ENCODE measurements at places on chromosomes 3 and 15. TPM values are rescaled to one million over a fixed set of nuclear protein-coding genes. Genes with fewer than 3 reads are reported as not detected.

GABRR3 gene
- not detected for total RNA-seq

GRCh38 chr3:187085933-187086332 is 53.4 kb downstream of the RPL39L start:
- DNase-seq: no peak

IP6K1 gene
- 51.0 TPM for total RNA-seq

- no peak for DNase-seq
Observed at GRCh38 chr15:87756072-87756471, 500.5 kb downstream of the NTRK3 start.

DNA sequence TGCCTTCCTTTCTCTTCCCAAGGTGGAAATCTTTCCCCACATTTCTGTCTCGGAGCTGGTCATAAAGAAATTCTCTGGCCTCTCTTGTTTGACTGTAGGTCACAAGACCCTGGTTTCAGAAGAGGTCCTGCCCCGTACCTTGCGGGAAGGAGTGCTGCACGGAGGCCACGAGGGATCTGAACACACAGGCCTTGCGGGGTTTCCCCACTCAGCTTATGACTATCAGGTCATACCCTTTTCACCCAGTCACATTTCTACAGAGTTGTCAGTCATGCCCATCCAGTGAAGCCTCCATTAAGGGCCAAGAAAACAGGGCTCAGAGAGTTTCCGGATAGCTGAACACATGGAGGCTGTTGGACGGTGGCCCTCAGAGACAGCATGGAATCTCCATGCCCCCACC is 54.7 kb upstream of the ATP13A3 start:
- no peak for DNase-seq

HPS3 gene
- 11.3 TPM for total RNA-seq

- no peak for DNase-seq
Observed at GRCh38 chr15:98735895-98736617, 87.7 kb downstream of the IGF1R start.

- no peak for DNase-seq
Observed at GRCh38 chr3:4977853-4978203, 1.4 kb upstream of the BHLHE40 start.

OIP5 gene
- total RNA-seq: 26.6 TPM

XCR1 gene
- not detected for total RNA-seq

NTRK3 gene
- total RNA-seq: not detected

CHRNB4 gene
- total RNA-seq: not detected

GRCh38 chr3:171155122-171155700 is 128.7 kb upstream of the SLC2A2 start:
- DNase-seq: no peak

GRCh38 chr3:4656059-4656458 is 162.9 kb downstream of the ITPR1 start:
- DNase-seq: peak; percentile 83

RASGRF1 gene
- not detected for total RNA-seq

BMF gene
- total RNA-seq: 5.2 TPM

GRCh38 chr3:125375950-125376679 is 990 bp upstream of the ZNF148 start:
- DNase-seq: peak; percentile 77

DNA sequence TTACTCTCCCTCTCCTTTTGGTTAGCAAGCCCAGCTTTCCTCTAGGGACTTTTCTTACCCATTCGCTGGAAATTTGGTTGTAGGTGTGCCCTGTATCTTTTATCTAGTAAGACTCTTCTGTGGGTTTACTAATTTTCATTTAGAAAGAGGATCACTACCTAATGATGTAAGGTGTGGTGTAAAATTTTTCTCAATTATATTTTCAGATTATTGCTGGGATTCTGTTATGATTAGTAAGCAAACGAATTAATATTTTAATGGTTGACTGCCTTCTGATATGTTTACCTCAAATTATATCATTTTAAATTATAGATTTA is 28.5 kb downstream of the PLCL2 start:
- DNase-seq: no peak

- DNase-seq: no peak
Observed at GRCh38 chr15:48091522-48091921, 29.3 kb upstream of the SLC24A5 start.

DNA sequence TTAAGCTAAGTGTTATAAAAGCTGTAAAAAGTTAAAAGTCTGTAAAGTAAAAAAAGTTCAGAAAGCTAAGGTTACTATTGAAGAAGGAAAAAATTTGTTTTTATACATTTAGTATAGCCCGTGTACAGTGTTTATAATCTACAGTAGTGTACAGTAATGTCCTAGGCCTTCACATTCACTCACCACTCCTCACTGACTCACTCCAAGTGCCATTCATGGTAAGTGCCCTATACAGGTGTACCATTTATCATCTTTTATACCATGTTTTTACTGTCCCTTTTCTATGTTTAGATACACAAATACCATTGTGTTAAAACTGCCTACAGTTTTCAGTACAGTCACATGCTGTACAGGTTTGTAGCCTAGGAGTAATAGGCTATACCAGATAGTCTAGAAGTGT is 8.8 kb downstream of the CCDC71 start:
- peak; percentile 38 for DNase-seq

DNA sequence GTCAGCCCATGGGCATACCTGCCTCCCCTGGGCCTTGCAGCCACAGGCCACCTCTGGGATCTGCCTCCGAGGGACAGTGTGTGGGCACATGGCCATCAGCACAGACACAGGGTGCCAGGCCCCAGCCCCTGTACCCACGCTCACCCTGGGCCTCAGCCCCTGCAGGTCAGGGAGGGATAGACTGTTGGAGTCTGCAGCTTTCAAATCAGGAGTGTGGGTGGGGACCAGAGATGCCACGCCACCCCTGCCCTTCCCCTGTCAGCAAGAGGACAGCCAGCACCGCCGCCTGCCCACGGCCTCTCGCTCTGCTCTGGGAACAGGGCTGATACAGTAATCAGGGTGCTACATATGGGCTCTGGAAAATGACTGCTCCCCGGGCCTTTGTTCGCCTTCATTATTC is 72.7 kb downstream of the DNAJB8 start:
- no peak for DNase-seq

DNA sequence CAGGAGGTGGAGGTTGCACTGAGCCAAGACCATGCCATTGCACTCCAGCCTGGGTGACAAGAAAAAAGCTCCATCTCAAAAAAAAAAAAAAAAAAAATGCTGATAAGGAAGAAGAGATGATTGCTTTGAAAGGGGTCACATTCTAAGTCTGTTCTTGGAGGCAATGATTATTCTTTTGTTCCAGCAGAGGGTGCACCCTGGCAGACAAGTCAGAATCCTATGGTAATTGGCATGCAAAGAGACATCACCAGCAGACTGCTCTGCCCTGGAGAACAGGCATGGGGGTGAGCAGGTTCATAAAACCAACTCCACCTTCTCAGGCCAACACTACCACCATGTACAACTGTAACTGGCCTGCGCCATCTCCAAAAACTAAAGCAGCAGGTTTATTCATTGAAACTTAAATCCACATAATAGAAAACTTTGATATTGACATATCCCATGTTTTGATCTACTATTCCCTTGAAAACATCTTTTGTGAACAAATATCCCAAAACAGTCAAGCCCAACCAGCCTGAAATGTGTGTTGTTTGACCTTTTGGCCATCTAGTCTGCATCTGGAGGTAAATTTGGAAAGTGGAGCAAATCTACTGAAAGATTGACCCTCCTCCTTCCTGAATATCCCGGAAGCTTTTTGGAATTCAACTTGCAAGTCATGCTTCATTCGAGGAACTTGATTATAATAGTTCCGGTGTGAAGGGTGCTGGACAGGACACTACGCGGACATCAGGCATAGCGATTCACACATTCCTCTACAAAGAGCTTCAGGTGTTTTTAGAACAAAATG is 100.3 kb downstream of the MECOM start:
- peak; percentile 24 for DNase-seq

GRCh38 chr15:100291106-100291505 is 50.7 kb downstream of the ADAMTS17 start:
- DNase-seq: peak; percentile 85

- no peak for DNase-seq
Observed at GRCh38 chr3:56838448-56838847, 36.7 kb upstream of the ARHGEF3 start.

- peak; percentile 75 for DNase-seq
Observed at GRCh38 chr15:43769584-43770228, 7.1 kb downstream of the ELL3 start.

GRK7 gene
- 0.12 TPM for total RNA-seq

DNA sequence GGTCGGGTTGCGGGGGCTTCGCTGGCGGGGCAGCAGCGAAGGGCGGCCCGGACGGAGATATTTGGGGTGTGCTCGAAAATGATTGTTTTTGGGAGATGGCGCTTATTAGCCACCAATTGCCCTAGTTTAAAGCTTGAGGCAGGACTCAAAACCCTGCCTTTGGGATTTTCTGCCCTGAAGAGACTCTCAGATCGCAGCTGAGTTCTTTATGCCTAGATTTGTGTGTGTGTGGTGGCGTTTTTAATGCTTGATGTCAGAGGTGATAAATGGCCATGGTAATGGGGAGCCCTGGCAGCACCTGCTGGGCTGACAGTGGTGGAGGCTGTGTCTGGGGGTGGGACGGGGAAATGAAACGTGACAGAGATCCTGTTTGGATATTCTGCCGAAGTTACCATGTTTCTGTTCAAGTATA is 604 bp downstream of the KCTD6 start:
- DNase-seq: peak; percentile 19

GRCh38 chr3:61114316-61114953 is 136.8 kb downstream of the FHIT start:
- no peak for DNase-seq

DNA sequence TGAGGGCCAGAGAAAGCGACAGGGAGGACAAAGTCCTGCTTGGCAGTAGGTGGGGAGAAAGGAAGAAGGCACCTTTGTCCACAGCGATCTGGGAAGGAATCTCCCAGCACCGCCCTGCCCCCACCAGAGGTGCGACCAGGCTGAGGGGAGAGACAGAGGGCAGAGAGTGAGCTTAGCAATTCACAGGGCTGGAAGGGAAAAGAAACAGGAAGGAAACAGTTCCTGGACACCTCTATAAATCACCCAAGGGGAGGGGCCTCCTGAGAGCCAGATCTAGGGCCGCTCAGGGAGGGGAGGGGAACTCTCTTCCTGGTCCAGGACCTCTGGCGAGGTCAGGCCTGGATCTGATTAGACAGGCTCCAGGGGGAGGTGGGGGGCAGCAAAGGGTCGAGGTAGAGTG is 35.4 kb downstream of the RNU5B-1 start:
- no peak for DNase-seq

DNA sequence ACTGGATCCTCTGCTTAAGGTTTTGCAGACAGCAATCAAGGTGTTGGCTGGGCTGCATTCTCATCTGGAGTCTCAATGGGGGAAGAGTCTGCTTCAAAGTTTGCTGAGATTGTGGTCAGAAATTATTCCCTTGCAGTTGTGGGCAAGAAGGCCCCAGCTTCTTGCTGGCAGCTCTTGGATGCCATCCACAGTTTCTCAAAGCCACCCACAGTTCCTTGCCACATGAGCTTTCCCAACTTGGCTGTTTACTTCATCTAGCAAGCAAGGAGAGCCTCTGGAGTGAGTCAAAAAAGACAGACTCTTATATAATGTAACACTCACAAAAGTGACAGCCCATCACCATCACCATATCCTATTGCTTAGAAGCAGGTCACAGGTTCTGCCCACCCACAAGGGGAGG is 62.1 kb upstream of the ABHD2 start:
- DNase-seq: no peak

- DNase-seq: no peak
Observed at GRCh38 chr15:51311510-51311909, 26.9 kb downstream of the CYP19A1 start.

DNA sequence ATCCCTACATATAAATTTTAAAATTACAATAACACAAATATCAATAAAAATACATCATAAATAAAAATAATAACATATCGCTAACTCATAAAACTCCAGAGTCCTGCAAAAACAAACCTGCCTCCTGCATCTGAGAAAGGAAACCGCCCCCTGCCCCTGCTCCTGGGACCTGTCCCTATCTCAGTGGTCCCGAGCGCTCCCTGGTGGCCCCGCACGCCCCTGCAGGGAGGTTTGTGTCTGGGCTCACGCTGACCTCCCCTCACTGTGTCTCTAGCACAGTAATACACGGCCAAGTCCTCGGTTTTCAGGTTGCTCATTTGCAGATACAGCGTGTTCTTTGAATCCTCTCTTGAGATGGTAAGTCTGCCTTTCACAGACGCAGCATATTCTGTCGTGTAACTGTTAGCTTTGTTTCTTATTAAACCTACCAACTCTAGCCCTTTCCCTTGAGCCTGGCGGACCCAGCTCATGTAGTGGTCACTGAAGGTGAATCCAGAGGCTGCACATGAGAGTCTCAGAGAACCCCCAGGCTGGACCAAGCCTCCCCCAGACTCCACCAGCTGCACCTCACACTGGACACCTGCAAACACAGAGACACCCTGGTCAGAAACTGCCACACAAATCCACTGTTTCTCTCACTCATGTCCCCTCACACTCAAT is 554.1 kb downstream of the GOLGA6L6 start:
- peak; percentile 37 for DNase-seq

- DNase-seq: no peak
Observed at GRCh38 chr3:128366652-128367051, 100.0 kb downstream of the DNAJB8 start.
